MM.1S (cell line): ENCODE measurements at places on chromosomes 3 and 15.

DNA sequence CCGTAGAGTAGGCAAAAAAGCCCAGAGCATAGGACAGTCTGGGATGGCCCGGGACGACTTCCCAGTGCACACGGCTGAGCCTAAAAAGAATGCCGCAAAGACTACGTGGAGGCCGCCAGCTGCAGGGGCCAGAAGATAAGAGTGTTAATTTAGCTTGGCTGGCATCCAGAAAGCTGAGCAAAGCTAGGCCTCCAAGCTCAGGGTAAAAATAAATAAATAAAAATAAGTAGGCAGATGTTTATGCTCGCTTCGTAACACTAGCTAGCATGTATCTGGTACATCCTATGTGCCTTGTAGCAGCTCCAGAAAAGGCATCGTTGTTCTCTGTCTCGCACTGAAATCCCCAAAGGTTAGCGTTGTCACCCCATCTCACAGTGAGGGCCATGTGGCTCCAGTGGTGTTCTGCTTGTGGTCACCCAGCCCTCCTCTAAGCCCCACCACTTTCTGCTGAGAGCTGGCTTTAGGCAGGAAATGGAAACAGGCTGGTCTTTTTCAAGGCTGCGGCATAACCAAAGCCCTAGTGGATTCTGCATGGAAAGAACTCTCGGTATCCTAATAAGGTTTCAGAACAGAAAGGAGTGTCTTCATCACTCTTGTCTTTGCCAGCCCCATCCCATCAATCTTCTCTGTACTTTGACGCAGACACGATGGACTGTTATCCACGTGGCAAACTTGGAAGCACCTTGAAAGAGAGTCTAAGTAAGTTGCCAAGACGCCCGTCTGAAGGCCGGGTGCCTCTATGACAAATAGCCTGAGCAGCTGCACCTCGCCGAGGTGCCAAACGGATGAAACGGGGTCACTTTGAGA, 58.1 kb upstream of the MEF2A start:
- no peaks in the 10 kb centered on the region for H3K36me3 ChIP-seq
- no peak overlapping the region for H3K27ac ChIP-seq
- no peaks in the 10 kb centered on the region for H3K27me3 ChIP-seq
- H3K4me3 ChIP-seq = no peak overlapping the region

DNA sequence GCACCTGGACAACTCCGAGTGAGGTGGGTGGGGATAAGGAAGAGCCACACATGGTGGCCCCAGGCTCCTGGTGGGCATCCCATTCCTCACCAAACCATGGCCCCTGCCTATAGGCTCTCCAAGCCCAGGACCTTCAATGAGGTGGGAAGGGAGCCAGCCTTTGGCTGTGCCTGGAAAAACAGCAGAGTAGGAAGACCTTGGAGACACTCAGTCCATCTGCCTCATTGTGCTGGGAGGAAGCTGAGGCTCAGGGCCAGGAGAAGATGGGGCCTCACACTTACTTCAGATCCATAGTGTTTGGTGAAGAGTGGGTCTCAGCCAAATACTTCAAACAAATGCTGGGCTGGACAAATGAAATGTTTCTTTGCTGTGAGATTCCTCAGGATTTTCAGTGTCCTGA, 47.4 kb upstream of the APEH start:
- H3K4me3 ChIP-seq = no peak overlapping the region
- H3K27ac ChIP-seq = no peak overlapping the region
- no peaks in the 10 kb centered on the region for H3K4me1 ChIP-seq

DNA sequence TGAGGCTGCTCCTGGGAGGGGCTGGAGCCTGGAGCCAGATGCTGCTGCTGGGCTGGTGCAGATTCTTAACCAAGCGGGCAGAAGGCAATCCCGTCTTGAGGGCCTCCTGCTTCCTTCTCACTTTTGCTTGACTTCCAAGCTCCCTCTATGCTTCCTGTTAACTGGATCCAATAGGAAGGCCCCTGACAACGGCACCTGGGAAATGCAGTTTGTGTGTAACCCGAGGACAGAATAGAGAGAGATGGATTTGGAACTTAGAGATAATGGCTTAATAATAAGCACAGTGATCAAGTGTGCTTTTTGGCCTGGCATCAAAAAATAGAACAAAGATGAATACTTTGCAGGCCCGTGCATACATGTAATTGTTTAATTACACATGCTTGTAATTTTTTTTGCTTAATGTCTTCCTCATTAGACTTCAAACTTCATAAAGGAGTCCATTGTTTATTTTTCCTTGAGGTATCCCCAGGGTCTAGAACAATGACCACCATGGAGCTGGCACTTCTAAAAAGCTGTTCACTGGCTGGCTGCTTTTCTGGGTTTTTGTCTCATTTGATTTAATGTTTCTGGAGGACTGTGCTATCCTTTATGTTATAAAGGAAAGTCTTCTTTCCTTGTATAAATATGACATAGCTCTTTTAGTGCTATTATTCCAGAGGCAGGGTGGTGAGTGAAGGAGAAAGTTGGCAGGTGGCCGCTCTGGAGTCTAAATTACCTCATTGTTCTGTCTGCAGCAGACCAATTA, 63.3 kb upstream of the MITF start:
- no peak for DNase-seq
- H3K27ac ChIP-seq = no peak overlapping the region
- H3K27me3 ChIP-seq = no peaks in the 10 kb centered on the region
- no peak overlapping the region for H3K4me3 ChIP-seq
- H3K4me1 ChIP-seq = no peaks in the 10 kb centered on the region

DNA sequence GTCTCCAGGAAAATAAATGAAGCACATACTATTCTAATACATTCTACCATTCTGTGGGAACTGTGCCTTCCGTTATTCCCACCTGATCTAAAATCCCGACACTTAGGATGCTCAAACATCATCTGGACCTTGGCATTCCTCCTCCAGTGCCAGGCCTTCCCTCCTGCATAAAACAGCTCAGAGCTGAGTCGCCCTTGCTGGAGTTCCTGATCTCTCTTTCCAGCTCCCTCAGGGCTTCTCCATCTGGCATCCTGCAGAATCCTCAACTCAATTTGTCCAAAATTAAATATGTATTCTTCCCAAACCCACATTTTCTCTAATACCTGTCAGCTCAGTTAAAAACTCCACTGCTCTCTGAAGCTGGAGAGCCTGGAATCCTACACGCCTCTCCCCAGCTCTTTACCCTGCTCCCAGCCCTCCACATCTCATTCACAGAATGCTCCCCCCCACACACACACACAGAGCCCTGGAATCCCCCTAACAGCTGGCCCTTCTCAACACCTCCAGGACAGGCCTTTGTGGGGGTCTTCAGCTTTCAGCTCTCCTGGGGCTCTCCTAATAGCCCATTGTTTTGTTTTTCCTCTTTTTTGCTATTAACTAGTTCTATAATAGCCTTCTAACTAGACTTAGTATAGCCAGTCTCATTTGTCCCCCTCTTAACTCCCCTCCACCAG, 78.5 kb downstream of the HMG20A start:
- H3K4me3 ChIP-seq = no peak overlapping the region
- H3K27ac ChIP-seq = no peak overlapping the region
- no peaks in the 10 kb centered on the region for H3K27me3 ChIP-seq
- no peak for DNase-seq
- H3K4me1 ChIP-seq = 0 out of 2 replicates have a peak, but pooled peaks cover 5% of the 10 kb centered on the region

DNA sequence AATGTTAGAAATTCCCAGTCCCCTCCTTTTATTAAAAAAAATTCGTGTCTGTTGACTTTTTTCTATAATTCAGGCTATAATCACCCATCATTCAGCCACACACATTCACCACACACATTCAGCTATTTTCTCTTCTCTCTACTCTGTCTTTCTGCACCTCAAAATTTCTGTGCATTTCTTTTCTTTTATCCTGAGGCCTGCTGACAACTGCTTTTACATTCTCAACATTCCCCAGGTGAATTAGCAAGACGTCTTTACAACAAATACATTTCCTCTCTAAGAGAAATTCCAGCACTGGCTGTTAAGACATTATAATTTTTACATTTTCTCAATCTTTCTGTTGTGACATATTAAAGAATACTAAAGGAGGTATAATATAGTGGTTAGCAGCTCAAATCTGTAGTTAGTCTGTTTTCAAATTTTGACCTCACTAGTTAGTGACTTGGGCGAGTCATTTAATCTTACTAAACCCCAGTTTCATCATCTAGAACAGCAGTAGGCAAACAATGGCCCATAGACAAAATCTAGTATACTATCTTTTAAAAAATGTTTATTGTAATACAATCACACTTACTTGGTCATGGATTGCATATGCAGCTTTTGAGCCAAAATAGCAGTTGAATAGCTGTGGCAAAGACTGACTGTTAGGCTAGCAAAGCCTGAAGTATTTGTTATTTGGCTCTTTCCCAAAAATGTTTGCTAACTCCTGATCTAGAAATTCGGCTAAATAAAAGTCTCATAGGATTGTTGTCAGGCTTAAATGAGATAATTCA, 350.7 kb downstream of the NSUN3 start:
- H3K27ac ChIP-seq = no peak overlapping the region
- H3K36me3 ChIP-seq = no peaks in the 10 kb centered on the region
- no peaks in the 10 kb centered on the region for H3K27me3 ChIP-seq
- no peaks in the 10 kb centered on the region for H3K4me1 ChIP-seq
- no peak overlapping the region for H3K4me3 ChIP-seq

- H3K27ac ChIP-seq = no peak overlapping the region
- DNase-seq = no peak
- no peaks in the 10 kb centered on the region for H3K27me3 ChIP-seq
- no peaks in the 10 kb centered on the region for H3K36me3 ChIP-seq
- no peaks in the 10 kb centered on the region for H3K4me1 ChIP-seq
Measured at GRCh38 chr3:114128231-114128630, 50.6 kb downstream of the DRD3 start.

GRCh38 chr3:180776433-180776832, 97.1 kb upstream of the CCDC39 start:
- H3K36me3 ChIP-seq = no peaks in the 10 kb centered on the region
- DNase-seq = no peak
- H3K27me3 ChIP-seq = no peaks in the 10 kb centered on the region
- H3K4me3 ChIP-seq = no peak overlapping the region

GRCh38 chr15:90354986-90355385, 2.9 kb downstream of the ZNF774 start:
- no peaks in the 10 kb centered on the region for H3K4me1 ChIP-seq
- no peaks in the 10 kb centered on the region for H3K27me3 ChIP-seq
- H3K27ac ChIP-seq = no peak overlapping the region

DNA sequence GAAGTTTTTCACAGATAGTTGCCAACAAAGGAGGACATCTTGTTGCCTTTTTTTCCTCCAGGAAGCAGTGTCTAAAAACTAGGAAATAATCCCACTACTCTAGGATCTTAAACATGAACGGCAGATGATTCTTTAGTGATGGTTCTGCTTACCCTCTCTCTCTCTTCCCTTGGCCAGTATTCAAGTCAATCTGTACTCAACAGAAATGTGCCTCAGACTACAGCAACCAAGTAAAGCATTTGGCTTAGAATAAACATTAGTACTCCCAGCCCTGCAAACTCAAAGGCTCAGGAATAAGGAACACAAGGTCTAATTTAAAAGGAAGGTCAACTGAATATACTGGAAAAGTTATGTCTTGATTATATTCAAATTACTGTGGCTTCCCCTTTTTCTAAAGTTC, 8.7 kb downstream of the NPTN start:
- H3K27ac ChIP-seq = no peak overlapping the region
- H3K4me1 ChIP-seq = no peaks in the 10 kb centered on the region
- no peak overlapping the region for H3K4me3 ChIP-seq

DNA sequence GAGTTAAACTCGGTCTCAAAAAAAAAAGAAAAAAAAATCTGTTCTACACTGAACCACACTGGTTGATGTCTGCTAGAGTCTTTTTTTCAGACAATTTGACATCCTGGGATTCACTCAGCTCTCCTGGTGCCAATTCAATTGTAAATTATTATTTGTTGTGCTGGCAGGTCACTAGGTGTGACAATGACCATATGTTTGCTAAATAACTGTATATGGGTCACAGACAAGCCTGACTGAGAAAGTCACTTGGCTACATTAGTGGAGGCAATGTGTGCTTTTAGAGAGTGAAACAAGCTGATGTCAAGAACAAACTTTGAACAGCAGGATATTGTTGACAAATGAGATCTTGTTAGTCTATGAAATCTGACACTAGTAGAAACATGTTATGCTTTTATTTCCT, 1379.1 kb downstream of the ZPLD1 start:
- no peaks in the 10 kb centered on the region for H3K4me1 ChIP-seq
- no peak overlapping the region for H3K27ac ChIP-seq
- no peak overlapping the region for H3K4me3 ChIP-seq
- DNase-seq = no peak

- no peaks in the 10 kb centered on the region for H3K4me1 ChIP-seq
- DNase-seq = no peak
- H3K27ac ChIP-seq = no peak overlapping the region
- no peaks in the 10 kb centered on the region for H3K36me3 ChIP-seq
- no peaks in the 10 kb centered on the region for H3K27me3 ChIP-seq
Measured at GRCh38 chr15:87597346-87598052, 659.0 kb downstream of the NTRK3 start.

DNA sequence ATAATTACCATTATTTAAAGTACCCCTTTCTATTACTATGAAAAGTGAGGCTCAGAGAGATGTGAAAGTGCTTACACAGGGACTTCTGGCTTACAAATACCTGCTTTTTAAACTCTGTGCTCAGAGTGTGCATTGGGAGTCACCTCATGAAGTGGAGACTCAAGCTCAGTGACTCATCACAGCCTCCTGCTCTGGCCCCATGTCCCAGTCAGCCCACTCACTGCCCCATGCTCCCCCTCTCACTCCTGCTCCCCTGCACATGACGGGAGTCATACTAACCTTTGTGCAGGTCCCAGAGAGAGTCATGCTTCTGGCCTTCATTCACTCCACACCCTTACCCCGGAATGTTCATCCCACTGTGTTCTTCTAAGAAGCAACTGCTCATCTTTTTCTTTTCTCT, 20.2 kb downstream of the CCR1 start:
- H3K4me1 ChIP-seq = peaks cover 43% of the 10 kb centered on the region
- peak; percentile 76 for DNase-seq
- no peaks in the 10 kb centered on the region for H3K27me3 ChIP-seq
- H3K36me3 ChIP-seq = no peaks in the 10 kb centered on the region
- H3K4me3 ChIP-seq = no peak overlapping the region

- no peaks in the 10 kb centered on the region for H3K27me3 ChIP-seq
- H3K4me1 ChIP-seq = no peaks in the 10 kb centered on the region
- DNase-seq = no peak
Measured at GRCh38 chr3:194259982-194260766, 91.0 kb downstream of the CPN2 start.

GRCh38 chr3:71458895-71459294, 124.6 kb downstream of the FOXP1 start:
- H3K27me3 ChIP-seq = no peaks in the 10 kb centered on the region
- no peak for DNase-seq
- peaks cover 17% of the 10 kb centered on the region for H3K4me1 ChIP-seq
- H3K4me3 ChIP-seq = no peak overlapping the region
- H3K36me3 ChIP-seq = no peaks in the 10 kb centered on the region

DNA sequence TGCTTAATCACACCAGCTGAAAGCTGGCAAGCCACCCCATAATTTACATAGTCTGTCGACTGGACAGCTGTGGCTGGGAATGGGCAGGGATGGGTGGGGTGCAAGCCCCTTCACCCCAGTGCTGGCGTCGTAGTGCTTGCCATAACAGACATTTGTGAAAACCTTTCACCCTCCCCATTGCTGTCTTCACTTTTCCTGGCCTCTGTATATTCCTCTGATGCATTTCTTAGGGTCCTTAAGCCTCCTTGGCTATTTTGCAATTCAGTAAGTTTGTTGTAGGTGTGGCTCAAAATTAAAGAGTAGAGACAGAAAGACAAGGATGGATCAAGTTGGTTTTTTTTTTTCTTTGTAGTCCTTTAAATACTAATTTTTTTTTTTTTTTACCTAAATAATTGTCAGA, 383.3 kb upstream of the MCTP2 start:
- no peaks in the 10 kb centered on the region for H3K36me3 ChIP-seq
- no peaks in the 10 kb centered on the region for H3K27me3 ChIP-seq
- no peak for DNase-seq
- no peak overlapping the region for H3K4me3 ChIP-seq

- H3K27me3 ChIP-seq = no peaks in the 10 kb centered on the region
- 0 out of 2 replicates have a peak, but pooled peaks cover 3% of the 10 kb centered on the region for H3K4me1 ChIP-seq
- no peak overlapping the region for H3K27ac ChIP-seq
- H3K36me3 ChIP-seq = no peaks in the 10 kb centered on the region
- no peak overlapping the region for H3K4me3 ChIP-seq
Measured at GRCh38 chr15:101028321-101028720, 109.2 kb downstream of the LRRK1 start.
